ENCODE measurements at places on chromosomes 13 and 19.
A peak's percentile ranks its signal among the peaks of the same experiment; 100 is the strongest.

GRCh38 chr13:95987841-95988240 is 65.4 kb downstream of the UGGT2 start:
- DNase-seq, result no peak

DNA sequence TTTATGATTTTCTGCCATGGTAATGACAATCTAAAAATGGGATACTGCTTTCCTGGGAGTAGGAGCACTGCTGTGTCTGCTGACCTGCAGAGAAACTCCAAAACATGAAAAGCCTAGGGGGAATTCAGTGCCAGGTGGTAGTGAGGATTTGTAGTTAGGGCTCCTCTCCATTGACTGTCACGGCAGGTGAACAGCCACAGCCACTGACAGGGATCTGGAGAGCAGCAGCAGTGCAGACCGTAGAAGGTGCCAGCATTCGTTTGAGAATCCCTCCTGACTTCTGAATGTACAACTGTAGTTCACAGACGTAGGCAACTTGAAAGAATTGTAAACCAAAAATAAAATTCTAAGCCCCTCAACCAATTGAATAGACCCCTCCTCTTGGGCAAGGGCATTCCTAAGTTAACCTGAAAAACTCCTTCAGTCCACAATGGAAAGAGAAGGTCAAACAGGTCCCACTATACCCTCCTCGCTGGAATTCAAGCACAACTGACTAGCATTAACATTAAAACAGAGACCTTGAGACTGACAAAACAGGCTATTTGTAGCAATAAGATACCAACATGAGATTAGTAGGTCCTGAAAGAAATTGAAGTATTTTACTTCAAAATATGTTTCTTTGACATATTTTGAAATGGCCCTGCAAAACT is 1328.8 kb downstream of the OLFM4 start:
- DNase-seq, result no peak

DNA sequence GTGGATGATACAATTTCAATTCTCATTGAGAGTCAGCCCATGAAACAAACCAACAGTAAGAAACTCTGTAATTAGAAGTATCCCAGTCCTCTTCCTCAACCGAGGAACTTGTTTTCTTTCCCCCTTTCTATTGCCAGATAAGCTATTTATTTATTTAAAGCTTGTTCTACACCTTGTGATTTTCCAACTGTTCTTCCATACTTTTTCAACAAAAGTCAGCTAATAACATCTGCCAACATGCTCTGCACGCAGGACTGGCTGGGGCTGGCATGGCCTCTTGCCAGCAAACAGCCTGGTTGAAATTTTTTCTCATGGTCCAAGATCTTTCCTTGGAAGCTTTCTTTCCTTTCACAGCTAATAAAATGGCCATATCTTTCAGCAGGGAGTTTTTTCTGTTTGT is 2.9 kb upstream of the IRS2 start:
- no peak for DNase-seq

DNA sequence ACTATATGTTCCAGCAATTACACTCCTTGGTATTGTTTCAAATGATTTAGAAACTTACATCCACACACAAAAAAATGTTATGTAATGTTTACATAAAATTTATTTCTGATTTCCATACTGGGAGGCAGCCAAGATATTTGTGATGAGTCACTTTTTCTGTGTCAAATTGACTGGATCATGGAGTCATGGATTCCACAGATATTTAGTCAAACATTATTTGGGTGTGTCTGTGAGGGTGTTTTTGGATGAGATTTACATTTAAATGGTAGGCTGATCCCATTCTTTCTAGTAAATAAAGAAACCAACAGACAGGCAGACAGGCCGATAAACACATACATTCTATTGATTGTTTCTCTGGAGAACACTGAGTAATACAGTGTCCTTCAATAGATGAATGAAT is 562.8 kb downstream of the SLITRK6 start:
- DNase-seq, result no peak

DNA sequence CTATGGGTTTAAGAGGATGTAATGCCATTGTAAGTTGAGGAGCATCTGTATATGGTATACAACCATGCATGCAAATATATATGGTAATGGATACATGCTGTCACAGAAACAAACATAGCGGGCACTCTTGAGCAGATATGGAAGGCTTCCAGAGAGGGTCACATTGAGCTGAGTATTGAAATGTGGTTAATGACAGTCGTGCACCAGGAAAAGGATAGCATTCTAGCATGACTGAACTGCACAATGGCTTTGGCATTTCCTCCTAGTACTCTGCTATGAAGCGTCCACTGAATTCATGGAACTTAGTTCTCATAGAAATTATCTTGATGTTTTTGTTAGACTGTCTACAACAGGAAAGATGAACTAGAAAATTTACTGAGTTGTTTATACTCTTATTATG is 25.2 kb downstream of the DGKH start:
- DNase-seq, result no peak

- DNase-seq, result no peak
Measured at GRCh38 chr19:34669305-34669704, 7.7 kb downstream of the SCGB2B2 start.

- DNase-seq, result no peak
Measured at GRCh38 chr19:17487284-17488121, 17.2 kb downstream of the SLC27A1 start.

- DNase-seq, result no peak
Measured at GRCh38 chr13:86447479-86447878, 648.3 kb upstream of the SLITRK6 start.

- DNase-seq, result no peak
Measured at GRCh38 chr13:98050041-98050466, 92.8 kb upstream of the FARP1 start.

GRCh38 chr19:46542428-46543230 is 47.0 kb upstream of the PNMA8B start:
- peak; percentile 38 for DNase-seq

DNA sequence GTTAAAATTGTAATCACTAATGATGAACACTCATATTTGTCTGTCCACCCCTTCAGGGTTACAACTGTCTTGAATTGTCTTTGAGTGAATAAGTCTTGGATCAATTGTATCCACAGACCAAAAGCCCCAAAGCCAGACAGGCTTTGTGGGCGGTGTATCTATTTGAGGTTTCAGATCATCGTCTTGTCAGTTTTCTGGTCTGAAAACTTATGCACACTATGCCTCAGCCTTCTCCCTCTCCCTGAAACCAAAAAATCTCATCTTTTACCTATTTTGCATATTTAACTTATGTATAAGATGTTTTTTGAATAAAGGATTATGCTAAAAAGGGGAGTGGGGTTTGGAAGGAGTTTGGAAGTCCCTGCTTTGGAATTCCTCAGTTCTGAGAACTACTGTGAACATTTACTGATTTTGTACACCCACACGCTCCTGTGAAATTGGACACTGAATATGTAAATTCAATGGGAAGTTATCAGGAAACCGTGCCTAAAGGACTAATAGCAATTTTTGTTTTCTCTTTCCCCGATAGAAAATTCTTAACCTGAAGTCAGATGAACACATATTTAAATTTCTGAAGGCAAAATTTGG is 52.1 kb downstream of the DPY19L3 start:
- no peak for DNase-seq

GRCh38 chr19:21264416-21264815 is 64.8 kb downstream of the ZNF708 start:
- no peak for DNase-seq

- DNase-seq, result peak; percentile 64
Measured at GRCh38 chr19:9586764-9587163, 2.5 kb upstream of the ZNF121 start.

GRCh38 chr13:113927661-113928581 is 46.0 kb downstream of the C13orf46 start:
- no peak for DNase-seq

DNA sequence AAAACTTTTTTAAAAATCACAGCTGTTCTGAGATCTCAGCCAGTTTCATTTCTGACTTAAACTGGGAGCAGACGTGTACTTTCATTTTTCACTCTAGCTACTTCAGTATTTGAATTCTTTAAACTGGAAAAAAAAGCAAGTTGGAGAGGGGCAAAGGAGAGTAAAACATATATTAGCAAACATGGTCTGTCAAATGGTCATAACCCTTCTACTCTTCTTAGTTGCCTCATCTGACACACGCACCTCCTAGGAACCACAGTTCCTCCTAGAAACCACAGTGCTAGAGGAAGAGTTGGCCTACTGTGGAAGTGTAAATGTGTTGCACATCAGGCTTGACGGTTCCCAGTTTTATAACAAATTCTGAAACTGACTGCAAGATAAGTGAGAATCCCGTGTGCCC is 47.2 kb downstream of the TM9SF2 start:
- DNase-seq, result no peak

DNA sequence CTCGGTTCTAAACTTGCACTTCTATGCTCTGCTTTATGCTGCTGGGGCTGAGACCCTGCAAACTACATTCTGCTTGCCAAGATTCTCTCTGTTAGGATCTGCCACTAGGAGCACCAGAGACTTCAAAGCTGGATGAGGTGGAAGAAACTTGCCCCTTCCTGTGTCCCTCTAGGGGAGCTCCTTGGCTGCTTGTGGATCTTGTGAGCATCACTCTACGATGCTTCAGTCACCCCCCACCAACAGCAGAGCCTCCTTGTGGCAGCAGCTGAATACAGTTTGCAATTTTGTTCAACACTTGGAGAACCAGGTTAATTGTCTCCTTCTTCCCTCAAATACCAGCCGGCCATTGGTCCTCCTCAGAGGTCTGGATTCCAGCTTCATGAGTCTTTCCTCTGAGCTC is 310.6 kb downstream of the FGF14 start:
- DNase-seq, result no peak

- DNase-seq, result no peak
Measured at GRCh38 chr19:4053423-4054324, 13.0 kb downstream of the ZBTB7A start.

GRCh38 chr19:43934055-43934984 is 762 bp downstream of the ZNF45 start:
- DNase-seq, result no peak

DNA sequence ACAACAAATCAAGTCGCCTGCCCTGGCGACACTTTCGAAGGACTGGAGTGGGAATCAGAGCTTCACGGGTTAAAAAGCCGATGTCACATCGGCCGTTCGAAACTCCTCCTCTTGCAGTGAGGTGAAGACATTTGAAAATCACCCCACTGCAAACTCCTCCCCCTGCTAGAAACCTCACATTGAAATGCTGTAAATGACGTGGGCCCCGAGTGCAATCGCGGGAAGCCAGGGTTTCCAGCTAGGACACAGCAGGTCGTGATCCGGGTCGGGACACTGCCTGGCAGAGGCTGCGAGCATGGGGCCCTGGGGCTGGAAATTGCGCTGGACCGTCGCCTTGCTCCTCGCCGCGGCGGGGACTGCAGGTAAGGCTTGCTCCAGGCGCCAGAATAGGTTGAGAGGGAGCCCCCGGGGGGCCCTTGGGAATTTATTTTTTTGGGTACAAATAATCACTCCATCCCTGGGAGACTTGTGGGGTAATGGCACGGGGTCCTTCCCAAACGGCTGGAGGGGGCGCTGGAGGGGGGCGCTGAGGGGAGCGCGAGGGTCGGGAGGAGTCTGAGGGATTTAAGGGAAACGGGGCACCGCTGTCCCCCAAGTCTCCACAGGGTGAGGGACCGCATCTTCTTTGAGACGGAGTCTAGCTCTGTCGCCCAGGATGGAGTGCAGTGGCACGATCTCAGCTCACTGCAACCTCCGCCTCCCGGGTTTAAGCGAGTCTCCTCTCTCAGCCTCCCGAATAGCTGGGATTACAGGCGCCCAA is at the start of gene LDLR:
LDLR (plus strand) TSS at position 210 of the 760 bp plus-strand sequence; CDS start at position 296, 86 bp downstream.
- peak; percentile 67 for DNase-seq

- DNase-seq, result no peak
Measured at GRCh38 chr13:63393112-63393511, 1977.5 kb upstream of the PCDH20 start.

- DNase-seq, result no peak
Measured at GRCh38 chr19:13633109-13633508, 126.8 kb upstream of the CACNA1A start.

- no peak for DNase-seq
Measured at GRCh38 chr13:42996584-42996983, 4.5 kb upstream of the EPSTI1 start.

- no peak for DNase-seq
Measured at GRCh38 chr13:20195801-20196200, 3.1 kb upstream of the GJB2 start.

GRCh38 chr13:60881507-60881906 is 484.5 kb downstream of the TDRD3 start:
- no peak for DNase-seq

DNA sequence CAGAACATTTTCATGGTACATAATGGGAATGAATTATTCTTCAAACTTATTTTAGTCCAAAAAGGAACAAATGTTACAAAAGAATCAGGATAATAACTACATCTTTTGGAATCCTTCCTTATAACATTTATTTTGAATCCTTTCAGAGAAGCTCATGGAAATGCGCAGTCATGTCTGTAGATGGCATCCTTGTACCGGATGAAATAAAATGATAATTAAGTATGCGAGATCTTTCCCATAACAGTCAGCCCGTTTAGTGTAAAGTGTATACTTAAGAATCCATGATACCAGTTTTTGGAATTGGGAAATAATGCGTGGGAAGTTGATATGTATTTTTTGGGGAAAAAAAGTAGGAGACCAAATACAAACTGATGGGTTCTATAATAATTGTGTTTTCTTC is 418.8 kb downstream of the GPC5 start:
- no peak for DNase-seq

DNA sequence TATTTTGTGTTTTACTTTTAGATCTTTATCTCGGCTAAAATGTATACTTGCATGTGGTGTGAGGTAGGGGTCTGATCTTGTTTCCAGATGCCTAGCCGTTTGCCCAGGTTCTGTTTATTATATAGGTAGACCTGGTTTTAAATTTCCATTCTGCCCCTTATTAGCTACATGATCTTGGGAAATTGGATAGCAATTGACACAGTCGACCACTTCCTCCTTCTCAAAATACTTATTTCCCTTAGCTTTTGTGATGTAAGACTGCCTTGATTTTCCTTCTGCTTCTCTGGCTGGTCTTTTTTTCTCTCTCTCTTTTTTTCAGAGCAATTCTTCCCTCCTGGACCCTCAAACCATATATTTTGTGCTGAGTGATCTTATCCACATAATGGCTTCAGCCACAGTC is 3.0 kb upstream of the PGLYRP1 start:
- DNase-seq, result no peak

GRCh38 chr13:23921451-23921888 is 24.2 kb upstream of the C1QTNF9B start:
- peak; percentile 47 for DNase-seq

DNA sequence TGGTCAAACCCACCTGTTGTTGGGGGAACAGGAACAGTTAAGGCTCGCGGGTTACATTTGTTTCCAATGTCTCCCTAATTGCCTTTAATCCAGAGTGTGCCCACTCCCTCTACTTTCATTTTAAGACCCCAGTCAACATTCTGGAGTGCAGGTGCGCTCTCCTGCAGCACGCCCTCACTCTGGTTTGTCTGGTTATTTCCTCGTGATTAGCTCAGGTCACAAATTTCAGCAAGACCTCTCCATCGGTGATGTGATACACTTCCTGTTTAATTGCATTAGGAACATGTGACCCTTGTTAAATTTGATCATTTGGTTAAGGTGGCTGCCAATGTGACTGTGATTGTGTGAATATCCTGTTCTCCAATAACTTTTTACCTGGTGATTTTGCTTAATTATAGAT is 53.0 kb downstream of the TEX29 start:
- no peak for DNase-seq

- no peak for DNase-seq
Measured at GRCh38 chr19:13163609-13164342, 13.6 kb downstream of the IER2 start.

GRCh38 chr19:56720281-56720680 is 48.7 kb upstream of the ZNF835 start:
- no peak for DNase-seq

All from T-helper 2 cell (primary cell).